ENCODE measurements at places on chromosomes 2 and 18.
A peak's percentile ranks its signal among the peaks of the same experiment; 100 is the strongest.

GRCh38 chr2:230106771-230107170 is 38.0 kb upstream of the SLC16A14 start:
- DNase-seq = no peak

DNA sequence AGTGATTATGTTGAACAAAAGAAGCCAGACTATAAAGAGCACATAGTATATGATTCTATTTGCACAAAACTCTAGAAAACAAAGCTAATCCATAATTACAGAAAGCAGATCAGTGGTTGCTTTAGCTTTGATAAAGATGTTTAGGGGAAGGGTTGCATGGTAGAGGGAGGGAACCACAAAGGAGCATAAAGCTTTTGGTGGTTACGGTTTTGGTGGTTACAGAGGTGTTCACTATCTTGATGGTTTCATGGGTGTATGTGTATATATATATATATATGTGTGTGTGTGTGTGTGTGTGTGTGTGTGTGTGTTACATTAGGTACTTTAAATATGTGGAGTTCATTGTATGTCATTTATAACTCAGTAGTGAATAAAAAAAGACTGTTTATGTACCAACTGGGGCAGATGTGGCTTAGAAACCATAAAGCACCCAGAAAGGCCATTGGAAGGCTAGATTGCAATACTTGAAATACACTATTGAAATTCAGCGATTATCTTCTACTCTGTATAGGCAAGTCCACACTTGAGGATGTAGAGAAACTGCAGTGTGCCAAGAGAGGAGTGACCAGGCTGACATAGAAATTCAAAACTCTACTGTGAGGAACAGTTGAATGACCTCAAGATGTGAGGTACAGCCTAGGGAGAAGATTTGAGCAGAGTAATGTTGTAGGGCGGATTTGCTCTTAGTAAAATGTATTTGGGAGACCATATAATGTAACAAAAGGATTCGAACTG is 60.6 kb downstream of the CAB39 start:
- no peak for DNase-seq

DNA sequence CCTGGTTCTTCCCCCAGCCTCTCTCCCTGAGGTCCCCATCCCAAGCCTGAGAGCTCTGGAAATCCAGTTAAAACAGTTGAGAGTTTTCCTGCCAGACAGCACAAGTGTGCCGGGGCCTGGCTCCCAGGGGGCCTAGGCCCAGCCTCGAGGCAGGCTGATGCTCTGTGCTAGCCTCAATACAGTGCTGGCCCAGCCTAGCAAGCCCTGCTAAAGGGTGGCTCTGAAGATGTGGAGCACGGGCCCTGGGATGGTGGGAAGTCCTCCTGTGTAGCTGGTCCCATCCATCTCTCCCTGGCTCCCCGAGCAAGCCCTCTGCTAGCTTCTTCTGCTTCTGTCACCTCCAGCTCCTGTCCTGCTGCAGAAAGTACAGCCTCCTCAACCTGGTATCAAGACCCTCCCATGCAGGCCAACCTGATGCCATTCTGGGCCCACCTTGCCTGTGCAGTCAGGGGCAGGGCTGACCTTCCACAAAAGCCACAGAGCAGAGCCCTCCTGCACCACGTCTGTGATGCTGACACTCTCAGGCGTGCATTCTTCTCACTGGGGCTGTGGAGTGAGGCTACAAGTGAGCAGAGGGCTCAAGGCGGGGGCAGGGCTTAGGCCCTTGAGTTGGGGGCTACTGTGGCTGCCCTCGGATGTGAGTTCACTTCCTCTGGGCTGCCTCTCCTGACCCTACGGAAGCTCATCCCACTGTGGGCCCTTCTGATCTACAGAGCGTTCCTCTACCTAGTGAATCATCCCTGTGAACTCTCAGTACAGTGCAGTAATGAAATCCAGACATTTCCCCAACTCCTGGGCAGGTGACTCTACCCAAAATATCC is 60.1 kb upstream of the LAPTM4A start:
- DNase-seq = no peak

DNA sequence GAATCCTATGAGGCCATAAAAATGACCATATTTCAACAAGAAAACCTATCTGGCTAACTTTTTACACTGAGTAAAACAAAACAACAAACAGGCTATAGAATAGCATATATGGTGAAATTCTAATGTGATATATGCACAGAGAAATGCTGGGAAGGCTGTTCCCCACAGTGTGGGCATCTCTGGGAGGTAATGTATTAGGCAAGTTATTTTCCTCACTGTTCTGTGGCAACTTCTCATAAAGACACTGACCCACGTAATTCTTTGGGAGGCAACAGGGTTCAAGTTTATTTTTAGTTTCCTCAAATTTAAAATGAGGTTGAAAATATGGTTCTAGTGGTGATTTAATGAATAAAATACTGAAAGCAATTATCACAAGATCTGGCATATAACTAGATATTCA is 46.7 kb downstream of the RNU4ATAC start:
- no peak for DNase-seq

GRCh38 chr18:33375829-33376228 is 64.7 kb downstream of the CCDC178 start:
- no peak for DNase-seq

DNA sequence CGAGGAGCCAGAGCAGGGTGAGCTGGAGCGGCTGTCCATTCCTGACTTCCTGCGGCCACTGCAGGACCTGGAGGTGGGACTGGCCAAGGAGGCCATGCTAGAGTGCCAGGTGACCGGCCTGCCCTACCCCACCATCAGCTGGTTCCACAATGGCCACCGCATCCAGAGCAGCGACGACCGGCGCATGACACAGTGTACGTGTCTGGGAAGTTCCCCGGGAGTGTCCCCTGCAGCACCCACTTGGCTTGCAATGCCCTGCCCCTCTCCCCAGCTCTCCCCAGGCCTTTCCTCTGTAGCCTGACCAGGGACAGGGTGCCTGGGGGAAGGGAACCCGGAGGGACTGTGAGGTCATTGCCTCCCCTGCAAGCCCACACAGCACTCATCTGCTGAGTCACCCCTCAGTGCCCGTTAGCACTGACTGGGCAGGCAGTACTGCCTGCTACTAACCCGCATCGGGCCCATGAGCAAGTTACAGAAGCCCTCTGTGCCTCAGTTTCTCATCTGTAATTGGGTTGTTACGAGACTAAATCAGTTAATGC is 29.4 kb upstream of the GMPPA start:
- DNase-seq = no peak

DNA sequence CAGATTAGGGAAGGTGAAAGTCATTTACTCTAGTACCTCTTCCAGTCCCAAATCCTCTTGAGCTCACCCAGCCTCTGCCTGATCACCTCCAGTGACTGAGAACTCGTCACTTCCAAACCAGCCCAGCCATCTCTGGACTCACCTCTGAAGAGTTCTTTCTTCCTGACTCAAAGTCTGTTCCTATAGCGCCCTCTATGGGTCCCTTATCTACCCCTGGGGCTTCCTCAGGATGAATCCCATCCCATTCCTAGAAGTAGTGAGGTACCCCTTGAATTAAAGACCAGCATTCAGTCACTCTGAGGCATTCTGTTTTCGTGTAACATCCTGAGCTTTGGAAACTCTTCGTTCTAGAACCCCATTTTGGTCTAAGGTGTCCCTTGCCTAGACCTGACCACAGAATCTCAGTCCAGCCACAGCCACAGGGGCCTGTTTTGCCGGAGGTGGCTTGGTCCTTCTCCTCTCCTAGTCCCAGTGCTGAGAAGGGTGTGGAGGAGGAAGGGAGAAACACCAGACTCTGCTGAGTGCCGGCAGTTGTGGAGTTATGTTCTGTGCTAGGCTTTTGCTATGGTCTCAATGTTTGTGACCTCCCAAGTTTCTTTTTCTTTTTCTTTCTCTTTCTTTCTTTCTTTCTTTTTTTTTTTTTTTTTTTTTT is 32.7 kb downstream of the SIX3 start:
- peak; percentile 71 for DNase-seq

DNA sequence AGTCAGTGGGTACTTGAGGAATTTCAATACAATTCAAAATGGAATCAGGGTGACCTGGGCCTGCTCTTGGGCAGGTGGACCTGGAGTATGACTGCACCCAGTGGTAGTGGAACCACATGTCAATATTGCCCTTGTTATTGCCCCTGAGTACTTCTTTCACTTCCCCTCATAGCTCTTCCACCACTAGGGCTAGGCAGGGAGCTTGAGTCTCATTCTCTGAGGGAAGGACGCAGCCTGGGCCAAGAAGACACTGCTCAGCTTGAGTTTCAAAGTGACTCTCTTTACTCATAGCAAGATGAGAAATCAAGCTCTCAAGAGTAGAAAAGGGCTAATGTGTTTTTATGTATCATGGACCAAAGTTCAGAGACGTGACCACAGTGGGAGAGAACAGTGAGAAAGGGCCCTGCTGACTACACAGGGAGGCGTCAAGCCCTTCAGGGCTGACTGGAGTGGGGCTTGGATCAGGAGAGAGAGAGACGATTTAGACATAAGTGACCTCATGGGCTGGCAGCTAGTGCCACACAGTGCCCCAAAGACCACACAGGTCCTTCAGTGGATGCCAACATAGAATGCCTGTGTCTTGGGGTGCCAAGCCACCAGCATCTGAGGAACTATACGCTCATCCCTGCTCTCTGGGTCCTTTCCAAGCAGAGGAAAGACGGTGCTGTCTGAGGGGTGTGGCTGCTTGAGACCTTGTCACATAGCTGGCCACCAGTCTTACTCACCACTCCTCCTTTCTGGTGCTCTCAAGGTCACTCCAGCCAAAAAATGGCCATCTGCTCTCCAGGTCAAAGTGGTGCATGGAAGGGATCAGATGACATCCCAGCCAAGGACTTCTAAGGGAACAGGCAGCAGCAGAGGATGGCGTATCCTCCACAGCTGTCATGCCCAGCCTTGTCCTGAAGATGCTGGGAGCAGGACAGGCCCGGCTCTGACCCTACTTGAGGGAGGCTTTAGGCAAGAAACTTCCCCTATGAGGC is 13.0 kb downstream of the PTMA start:
- no peak for DNase-seq

GRCh38 chr18:3452750-3453539 is 3.0 kb downstream of the TGIF1 start:
- DNase-seq = peak; percentile 61

GRCh38 chr18:26082475-26082874 is 7.9 kb downstream of the SS18 start:
- DNase-seq = no peak

DNA sequence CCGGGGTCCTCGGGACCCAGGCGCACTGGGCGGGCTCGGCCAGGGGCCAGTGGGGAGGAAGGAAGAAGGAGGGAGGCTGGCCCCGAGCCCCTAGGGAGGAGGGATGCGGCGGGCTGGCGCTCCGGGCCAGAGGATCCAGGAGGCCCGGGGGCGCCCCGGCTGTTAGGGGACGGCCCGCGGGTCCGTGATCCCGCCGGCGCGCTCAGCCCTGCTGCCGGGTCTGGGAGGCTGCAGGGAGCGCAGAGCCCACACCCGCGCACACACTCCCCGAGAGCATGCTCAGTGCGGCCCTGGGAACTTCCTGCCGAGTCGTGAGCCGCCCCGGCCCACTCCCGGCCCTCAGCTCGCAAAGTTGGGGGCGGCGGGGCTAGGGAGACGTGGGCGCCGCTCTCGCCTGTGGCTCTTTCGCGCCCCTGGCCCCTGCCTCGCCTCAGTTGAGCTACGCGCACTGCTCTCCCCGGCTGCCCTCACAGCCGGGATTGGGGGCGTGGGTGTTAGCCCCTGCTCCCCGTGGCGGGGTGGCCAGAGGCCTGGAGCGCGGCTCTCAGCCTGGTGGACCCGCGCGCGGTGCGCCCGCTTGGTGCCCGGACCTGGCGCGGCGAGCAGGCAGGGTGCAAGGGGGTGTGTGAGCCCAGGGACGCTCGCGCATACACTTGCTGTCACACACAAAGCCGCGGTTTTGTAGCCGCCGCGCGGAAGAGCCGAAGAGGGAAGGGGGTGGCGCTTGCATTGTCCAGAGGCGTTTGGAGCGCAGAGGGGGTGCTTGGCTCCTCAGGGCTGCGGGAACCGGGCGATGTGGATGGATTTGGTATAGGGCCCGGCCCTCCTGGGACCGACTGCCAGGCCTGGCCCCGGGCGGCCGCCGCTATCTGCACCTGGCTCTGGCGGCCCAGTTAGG is 132.9 kb upstream of the MGAT5 start:
- DNase-seq = peak; percentile 64

DNA sequence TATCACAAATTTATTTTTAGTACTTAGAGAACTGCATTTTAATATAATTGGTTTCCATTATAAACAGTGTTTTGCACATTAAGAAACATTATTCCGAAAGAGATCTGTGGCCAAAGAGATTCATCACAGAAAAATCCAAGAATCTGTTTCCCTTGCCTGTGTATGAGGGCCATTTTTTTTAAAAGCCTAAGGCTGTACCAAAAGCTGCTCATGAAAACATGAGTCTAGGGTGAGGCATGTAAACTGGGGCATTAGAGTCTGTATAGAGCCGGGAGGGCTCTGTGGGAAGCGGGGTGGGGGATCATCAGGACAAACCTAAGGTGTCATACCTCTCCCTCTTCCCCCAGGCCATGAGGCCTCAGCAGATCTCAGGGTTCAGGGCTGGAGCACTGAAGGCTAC is 223.8 kb downstream of the FBXO15 start:
- DNase-seq = no peak

DNA sequence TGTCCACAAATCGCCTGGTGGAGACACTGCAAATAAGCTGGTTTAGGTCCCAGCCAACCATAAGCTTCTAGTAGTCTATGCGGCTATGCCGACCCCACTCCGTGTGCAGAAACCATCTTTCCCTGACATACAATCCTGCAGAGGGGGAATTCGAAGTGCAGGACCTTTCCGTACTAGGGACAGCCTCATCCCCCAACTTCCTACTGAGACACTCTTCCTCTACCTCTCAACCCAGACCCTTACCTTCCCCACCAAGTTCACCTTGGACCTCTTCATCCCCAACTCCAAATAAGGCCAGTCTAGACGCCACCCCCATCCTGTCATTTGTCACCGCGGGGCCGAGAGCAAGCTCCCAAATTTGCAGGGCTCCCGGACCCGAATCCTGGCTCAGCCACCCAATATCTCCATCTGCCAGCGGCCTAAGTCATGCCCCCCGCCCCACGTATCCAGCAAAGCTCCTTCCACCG is 496 bp downstream of the SUCLG1 start:
- DNase-seq = no peak

- DNase-seq = no peak
Measured at GRCh38 chr2:170836027-170836426, 19.3 kb downstream of the GAD1 start.

- no peak for DNase-seq
Measured at GRCh38 chr2:168767258-168767657, 35.2 kb upstream of the NOSTRIN start.

GRCh38 chr18:26435415-26436095 is 112.8 kb downstream of the KCTD1 start:
- DNase-seq = no peak

All from ELF-1 (cell line).